Posterior cingulate gyrus (tissue), 11 donors: ENCODE measurements at places on chromosomes 6 and 20.

- peak; percentile 33 for DNase-seq
Measured at GRCh38 chr20:62888406-62888805, 26.8 kb upstream of the TCFL5 start.

- DNase-seq = no peak
Measured at GRCh38 chr6:113433335-113433991, 423.7 kb upstream of the MARCKS start.

GRCh38 chr6:30227242-30227722, 14.1 kb upstream of the TRIM26 start:
- DNase-seq = no peak

GRCh38 chr20:40766790-40767614, 78.0 kb upstream of the MAFB start:
- no peak for DNase-seq

DNA sequence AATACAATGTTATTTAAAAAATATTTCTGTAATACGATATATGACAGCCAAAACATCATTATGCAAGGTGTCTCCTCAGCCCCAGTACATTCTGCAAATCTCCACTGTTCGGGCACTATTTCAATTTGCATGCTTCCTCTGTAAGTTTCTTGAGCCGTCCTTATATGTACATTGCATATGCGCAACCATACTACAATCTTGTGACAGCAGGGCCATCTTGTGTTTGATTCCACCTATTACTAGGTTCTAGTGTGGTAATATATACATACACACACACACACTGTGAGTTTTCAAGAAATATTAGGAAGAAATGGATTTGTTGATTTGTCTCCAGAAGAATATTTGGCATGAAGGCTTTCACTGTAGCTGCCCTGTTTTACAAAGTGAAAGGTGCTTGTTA, 9.8 kb downstream of the LYRM4 start:
- no peak for DNase-seq

DNA sequence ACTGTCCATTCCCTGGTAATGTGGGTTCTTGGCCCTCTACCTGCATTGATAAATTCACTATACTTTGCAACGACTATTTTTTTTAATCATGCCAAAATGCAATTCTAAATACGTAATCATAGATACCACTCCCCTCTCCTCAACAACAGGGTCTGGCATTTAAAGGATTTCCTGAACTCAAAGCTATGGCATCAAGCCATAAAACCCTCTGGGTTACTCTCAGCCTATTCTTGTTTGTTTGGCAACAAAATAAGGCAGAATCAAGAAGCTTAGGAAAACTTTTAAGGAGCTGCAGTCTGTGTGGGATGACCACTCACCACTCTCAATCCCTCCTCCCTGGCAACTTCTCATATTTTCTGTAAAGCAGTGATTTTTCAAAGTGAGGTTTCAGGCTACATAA, 669.9 kb upstream of the ID4 start:
- DNase-seq = no peak

DNA sequence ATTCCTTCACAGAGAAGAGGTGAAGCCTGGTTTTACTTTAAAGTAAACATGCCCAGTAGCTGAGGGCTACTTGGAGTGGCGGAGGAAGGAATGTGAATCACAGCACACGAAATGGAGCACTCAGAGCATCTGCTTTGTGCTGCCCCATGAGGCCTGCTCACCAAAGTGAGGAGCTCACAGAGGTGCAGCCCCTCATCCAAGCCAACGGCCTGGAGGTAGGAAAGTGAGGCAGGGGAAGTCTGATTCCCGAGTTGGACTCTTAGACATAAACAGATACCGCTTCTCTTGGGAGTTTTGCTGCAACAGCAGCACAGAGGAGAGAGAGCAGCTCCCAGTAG, 3.6 kb downstream of the YTHDF1 start:
- no peak for DNase-seq

GRCh38 chr6:35893246-35893645, 27.7 kb downstream of the SRPK1 start:
- DNase-seq = no peak

DNA sequence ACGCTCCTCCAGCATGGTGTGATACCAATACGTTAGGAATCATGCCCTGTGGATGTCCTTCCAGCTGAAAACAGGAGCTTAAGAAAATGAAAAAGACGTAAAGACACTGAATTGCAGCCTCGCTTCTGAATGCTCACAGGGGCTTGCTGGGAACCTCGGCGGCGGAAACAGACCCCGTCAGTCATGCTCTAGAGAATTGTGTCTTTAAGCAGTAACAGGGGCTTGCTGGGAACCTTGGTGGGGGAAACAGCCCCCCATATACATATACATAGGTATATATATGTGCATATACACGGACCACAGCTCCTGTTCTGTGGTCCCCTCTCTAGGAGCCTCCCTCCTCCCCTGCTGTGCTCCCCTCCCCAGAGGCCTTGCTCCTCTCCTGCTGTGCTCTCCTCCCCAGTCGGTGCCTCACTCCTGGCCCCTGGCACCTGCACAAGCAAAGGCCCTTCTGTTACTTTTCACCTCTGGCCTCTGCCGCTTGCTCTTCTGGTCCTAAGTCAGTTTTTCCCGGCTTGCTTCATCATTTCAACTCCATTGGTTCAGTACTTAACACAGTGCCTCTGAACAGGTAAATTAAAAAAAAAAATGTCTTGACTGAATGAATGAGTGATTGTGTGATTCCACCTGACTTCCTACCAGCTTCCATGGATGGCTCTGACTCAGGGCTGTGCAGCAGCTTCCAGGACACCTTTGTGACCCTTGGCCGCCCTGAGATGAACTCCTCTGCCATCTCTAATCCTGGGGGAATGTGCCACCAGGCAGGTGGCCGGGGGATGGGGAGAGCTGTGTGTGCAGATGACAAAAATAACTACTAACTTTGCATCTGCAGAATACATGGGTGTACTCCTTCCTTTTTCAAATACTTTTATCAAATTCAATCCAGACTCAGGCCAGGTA, 246.1 kb downstream of the SMOC2 start:
- DNase-seq = no peak

DNA sequence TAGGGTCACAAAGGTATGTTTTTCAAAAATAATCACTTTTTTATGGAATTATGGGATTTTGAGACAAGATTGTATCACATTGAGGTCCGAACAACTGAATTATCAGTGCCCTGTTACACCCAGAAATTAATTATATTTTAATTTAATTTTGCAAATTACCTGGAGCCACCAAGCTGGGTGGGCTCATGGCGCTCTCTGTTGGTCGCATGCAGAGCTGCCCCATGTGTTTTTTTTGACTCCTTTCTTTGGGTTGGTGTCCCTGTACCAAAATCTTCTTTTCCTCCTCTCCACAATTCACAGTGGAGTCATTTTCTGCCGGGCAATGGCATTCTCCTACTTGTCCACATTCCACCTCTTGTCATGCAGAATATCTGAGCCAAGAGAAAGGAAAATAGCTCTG, 38.9 kb upstream of the FRMD1 start:
- no peak for DNase-seq

DNA sequence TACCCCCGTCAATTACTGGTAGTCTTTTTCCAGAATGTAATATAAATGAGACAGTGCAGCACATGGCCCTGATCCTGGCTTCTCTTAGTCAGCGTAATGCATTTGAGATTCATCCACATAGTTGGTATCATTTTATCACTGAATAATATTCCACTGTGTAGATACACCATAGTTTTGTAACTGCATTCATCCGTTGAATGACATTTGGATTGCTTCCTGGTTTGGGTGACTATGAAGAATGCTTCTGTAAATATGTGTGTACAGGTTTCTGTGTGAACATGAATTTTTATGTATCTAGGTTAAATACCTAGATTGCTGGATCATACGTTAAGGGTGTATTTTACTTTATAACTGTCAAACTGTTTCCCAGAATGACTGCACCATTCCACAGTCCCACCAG, 62.6 kb upstream of the STMND1 start:
- no peak for DNase-seq
